AG09309 (cell line): ENCODE measurements at places on chromosomes 7 and 10.

DNA sequence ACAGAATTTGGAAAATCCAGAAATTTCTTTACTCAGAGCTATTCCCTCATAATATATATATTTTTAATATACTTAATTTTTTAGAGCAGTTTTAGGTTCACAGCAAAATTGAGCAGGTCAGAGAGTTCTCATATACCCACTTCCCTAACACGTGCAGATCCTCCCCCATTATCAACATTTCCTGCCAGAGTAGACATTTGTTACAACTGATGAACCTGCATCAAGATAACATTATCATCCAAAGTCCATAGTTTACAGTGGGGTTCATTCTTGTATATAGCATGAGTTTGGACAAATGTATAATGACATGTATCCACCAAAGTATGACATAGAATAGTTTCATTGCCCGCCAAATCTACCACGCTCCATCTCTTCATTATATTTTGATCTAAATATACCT lies 170.0 kb downstream of the PTEN start:
- DNase-seq = no peak

DNA sequence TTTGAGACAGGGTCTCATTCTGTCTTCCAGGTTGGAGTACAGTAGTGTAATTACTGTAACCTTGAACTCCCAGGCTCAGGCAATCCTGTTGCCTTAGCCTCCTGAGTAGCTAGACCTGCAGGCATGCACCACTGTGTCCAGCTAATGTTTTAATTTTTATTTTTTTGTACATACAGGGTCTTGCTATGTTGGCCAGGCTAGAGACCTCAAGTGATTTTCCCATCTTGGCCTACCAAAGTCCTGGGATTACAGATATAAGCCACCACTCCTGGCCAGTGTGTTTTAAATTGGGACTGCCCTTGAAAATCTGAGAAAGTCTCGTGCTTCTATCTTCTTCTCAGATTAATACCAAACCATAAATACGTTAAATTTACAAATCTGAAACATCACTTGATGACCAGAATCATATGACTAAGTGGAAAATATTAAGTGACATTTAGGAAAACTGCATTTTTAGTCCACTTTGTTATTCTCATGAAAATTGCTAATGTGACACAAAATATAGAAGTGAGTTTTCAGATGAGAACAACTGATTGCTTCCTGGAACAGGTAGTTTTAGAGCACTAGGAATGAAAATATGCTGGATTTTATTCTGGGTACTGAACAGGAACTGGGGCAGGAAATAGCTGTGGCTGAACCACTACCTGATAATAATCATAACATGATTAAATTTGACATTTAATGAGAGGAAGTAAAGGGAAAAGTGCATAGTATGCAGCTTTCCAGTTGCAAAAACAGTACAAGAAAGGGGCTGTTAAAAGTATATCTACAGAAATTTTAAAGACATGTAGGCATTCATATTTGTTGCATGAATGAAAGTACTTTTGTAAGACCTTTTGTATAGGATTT lies 4.2 kb downstream of the PHTF2 start:
- DNase-seq = no peak

GRCh38 chr7:155928583-155928982 lies 116.3 kb upstream of the SHH start:
- no peak for DNase-seq

GRCh38 chr7:114835861-114836260 lies 86.0 kb upstream of the MDFIC start:
- no peak for DNase-seq

DNA sequence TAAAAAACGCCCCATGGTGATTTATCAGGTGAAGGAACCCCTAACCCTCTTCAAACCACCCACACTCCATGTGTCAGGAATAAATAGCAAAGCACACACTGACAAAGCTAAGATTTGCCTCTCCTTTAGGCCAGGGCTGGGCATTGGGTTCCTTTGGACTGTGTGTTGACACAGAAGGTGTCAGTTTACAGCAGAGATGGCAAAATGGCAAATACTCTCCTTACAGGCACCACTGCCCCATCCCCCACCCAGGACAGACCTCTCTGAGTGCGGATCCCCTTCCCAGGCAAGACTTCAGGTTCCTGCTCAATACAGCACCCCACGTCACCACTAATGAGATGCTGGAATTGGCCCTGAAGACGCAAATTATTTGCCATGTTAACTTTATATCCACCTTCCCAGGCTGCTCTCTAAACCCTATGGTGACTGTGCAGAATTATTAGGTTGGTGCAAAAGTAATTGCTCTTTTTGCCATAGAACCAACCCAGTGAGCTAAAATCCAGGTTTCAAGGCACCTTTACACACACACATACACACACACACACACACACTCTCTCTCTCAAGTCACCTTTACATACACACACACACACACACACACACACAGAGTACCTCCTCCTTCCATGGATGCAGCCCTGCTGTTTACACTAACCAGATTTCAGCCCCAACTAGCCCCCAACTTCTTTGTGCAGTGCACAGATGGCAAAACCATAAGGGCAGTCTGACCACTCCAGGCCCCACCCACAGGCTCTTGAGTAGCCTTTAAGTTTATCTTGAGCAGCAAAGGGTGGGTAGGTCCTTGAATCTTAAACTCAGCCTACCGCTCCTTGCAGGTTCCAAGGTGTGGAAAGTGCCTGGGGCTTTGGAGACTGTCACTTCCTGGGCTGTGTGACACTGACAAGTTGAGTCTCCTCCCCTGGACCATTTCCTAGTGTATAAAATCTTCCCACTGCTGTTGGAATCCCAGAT lies 4.0 kb upstream of the ZCCHC24 start:
- DNase-seq = no peak
